ENCODE measurements at places on chromosomes 6 and 20. TPM values are rescaled to one million over a fixed set of nuclear protein-coding genes. Genes with fewer than 3 reads are reported as not detected.
A peak's percentile ranks its signal among the peaks of the same experiment; 100 is the strongest.

CASS4 gene
- 12.9 TPM for total RNA-seq

DNA sequence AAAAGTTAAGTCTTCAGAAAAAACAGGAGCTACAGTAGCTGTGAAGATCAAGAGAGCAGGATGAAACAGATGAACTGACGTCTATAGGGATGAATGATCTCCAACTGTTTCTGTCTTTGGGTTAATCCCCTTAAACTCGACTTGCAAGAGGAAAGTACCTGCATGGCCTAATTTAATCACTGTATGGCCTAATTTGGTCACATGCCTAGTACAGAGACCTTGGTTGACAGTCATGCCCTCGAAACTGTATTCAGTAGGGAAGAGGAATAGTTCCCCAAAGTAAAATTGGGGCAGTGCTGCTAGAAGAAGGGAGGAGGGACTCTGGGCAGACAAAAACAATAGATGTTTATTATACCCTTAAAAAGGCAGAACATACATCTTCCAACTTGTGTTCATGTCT lies 10.0 kb upstream of the SMAP1 start:
- H3K4me1 ChIP-seq: no peaks in the 10 kb centered on the region
- DNase-seq: no peak
- H3K27ac ChIP-seq: no peak overlapping the region

HLA-G gene
- 0.75 TPM for total RNA-seq

- no peak overlapping the region for H3K27ac ChIP-seq
- no peaks in the 10 kb centered on the region for H3K4me1 ChIP-seq
- H3K27me3 ChIP-seq: peaks cover 29% of the 10 kb centered on the region
- no peak for DNase-seq
Measured at GRCh38 chr6:14040042-14040441, 77.5 kb upstream of the CD83 start.

APOM gene
- 3.1 TPM for total RNA-seq

NRN1 gene
- 0.65 TPM for total RNA-seq

HCK gene
- 0.71 TPM for total RNA-seq

C6orf52 gene
- 1.2 TPM for total RNA-seq

SALL4 gene
- not detected for total RNA-seq

OVOL2 gene
- total RNA-seq: not detected

CGA gene
- not detected for total RNA-seq

- H3K27ac ChIP-seq: peak overlapping the region; percentile 96
- no peaks in the 10 kb centered on the region for H3K36me3 ChIP-seq
- DNase-seq: peak; percentile 27
- peak overlapping the region; percentile 92 for H3K4me3 ChIP-seq
Measured at GRCh38 chr6:35728683-35729678, 7.9 kb upstream of the ARMC12 start.

PRDM1 gene
- 0.94 TPM for total RNA-seq

PLG gene
- not detected for total RNA-seq

DNA sequence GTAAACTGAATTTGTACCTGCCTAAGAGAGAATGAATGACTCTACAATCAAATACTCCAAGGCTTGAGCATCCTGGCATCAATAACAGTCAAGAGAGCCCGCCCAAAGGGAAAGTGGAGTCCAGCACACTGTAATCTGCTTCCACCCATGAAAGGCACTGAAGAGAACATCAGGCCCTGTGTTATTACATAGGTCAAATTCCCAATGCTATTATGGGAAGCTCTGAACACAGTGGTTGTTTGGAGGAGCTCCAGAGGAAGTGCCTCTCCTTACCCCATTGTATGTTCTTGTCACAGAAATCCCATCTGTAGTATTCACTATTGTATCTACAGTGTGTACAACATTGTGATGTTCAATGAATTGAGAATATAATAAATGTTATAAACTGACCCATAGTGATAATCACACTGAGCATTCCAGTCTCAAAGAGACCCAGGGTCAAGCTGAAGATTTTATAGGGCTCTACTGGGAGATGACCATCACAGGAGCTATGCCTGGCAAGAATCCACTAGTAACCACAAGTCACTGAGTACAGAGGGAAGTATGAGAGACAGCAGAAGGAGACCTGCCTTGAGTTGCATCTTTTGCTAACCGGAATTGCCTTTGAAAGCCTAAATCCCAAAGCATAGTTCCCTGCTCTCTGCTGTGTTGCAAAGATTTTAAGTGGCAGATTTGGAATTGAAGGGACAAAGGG lies 446.7 kb downstream of the GJA1 start:
- H3K36me3 ChIP-seq: no peaks in the 10 kb centered on the region
- no peak overlapping the region for H3K27ac ChIP-seq
- H3K27me3 ChIP-seq: peaks cover 6% of the 10 kb centered on the region
- DNase-seq: no peak
- no peak overlapping the region for H3K4me3 ChIP-seq

DNA sequence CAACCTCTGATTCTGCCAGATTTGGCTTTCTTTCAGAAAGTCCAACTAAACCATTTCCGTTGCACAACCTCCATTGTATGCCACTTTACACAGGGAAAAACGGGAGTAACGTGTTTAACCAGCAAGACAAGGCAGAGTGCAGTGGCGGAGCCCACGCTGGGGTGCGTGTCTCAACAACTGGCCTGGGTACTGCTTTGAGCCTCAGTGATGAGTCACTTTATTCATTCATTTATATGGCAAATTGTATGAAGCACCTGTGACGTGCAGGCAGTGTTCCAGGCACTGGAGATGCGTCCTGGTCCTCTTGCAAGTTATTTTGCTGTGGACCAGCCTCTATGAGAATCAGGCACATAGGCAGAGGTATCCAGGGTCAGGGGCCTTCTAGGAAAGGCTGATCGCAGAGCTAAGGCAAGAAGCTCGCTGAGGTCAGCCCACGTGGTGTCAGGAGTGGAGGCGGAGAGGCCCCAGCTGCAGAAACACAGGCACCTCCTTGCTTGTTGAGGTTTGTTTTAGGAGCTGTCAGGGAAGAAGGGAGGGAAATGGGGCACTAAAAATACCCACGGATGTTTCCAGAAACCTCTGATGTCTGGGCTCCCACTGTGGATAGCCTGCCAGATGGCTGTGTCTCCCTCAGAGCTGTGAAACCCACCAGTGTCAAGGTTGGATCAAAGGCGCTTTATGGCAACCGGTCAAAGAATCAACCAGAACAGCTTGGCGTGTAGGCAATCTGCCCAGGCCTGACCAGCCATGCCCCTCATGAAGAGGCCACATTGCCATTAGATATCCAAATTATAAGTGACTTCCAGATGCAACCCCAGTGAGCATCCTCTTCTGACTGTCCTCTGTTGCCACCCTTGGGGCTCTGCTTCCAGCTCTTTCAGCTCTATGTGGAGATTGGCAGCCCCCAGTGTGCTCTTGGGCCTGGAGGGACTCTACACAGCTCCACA lies 157.2 kb downstream of the CD83 start:
- H3K27me3 ChIP-seq: no peaks in the 10 kb centered on the region
- peak overlapping the region; percentile 68 for H3K27ac ChIP-seq
- no peaks in the 10 kb centered on the region for H3K36me3 ChIP-seq
- H3K4me3 ChIP-seq: peak overlapping the region; percentile 63
- peaks cover 65% of the 10 kb centered on the region for H3K4me1 ChIP-seq

GRCh38 chr20:24211972-24212371 lies 223.4 kb upstream of the GGTLC1 start:
- no peak for DNase-seq
- no peak overlapping the region for H3K4me3 ChIP-seq
- peaks cover 2% of the 10 kb centered on the region for H3K36me3 ChIP-seq
- peaks cover 16% of the 10 kb centered on the region for H3K27me3 ChIP-seq
- H3K4me1 ChIP-seq: peaks cover 9% of the 10 kb centered on the region

GRCh38 chr20:50096237-50096636 lies 16.7 kb downstream of the UBE2V1 start:
- H3K27me3 ChIP-seq: no peaks in the 10 kb centered on the region
- H3K27ac ChIP-seq: no peak overlapping the region

DNA sequence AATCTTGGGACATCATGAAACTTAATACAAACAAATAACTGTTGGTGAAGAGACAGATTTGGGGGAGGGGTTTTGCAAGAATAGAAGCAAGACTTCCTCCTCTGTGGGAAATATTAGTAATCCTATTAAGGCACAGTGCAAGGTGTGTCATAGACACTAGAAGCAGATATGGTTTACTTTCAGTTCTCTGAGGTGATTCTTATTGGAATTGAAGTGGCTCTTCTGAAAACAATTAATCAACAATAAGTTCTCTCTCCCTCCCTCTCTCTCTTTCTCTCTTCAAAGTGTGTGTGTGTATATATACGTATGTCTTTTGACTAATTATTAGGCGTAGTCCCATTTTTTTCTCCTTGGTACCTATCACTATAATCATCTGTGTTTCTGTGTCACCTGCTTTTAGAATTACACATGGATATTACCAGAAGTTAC lies 99.8 kb downstream of the HIVEP2 start:
- no peaks in the 10 kb centered on the region for H3K27me3 ChIP-seq
- peaks cover 77% of the 10 kb centered on the region for H3K4me1 ChIP-seq
- no peaks in the 10 kb centered on the region for H3K36me3 ChIP-seq
- no peak for DNase-seq

DNA sequence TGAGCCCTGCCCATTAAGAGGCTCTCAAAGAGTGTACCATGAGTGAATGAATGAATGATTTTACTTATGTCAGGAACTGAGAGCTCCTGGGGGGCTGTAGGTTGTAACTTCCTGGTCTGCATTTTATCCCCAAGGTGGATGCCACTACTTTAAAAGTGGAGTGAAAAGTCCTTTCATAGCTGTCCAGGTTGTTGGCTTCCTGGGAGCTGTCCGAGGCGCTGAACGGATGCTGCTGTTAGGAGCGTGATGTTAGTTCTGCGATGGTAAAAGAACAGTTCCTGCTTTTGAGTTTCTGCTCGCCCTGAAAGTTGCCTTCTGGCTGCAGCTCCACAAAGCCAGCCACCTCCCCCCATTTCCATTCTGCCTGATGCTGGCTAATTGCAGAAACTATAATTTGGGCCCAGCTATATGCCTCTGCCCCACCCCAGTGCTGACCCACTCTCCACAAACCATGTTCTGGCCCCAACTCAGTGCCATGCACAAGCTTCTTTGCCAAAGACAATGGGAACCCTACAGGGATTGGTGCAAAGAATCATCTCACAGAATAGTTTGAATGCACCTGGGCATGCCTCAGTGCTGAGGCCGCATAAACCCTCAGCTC lies 330.9 kb upstream of the CDH4 start:
- peaks cover 1% of the 10 kb centered on the region for H3K27me3 ChIP-seq
- H3K4me1 ChIP-seq: no peaks in the 10 kb centered on the region
- no peak for DNase-seq
- H3K27ac ChIP-seq: no peak overlapping the region
- no peak overlapping the region for H3K4me3 ChIP-seq

GRCh38 chr20:57047281-57048026 lies 219.0 kb downstream of the BMP7 start:
- H3K36me3 ChIP-seq: no peaks in the 10 kb centered on the region
- H3K27me3 ChIP-seq: peaks cover 1% of the 10 kb centered on the region
- no peak overlapping the region for H3K4me3 ChIP-seq
- no peak overlapping the region for H3K27ac ChIP-seq
- no peak for DNase-seq

DNA sequence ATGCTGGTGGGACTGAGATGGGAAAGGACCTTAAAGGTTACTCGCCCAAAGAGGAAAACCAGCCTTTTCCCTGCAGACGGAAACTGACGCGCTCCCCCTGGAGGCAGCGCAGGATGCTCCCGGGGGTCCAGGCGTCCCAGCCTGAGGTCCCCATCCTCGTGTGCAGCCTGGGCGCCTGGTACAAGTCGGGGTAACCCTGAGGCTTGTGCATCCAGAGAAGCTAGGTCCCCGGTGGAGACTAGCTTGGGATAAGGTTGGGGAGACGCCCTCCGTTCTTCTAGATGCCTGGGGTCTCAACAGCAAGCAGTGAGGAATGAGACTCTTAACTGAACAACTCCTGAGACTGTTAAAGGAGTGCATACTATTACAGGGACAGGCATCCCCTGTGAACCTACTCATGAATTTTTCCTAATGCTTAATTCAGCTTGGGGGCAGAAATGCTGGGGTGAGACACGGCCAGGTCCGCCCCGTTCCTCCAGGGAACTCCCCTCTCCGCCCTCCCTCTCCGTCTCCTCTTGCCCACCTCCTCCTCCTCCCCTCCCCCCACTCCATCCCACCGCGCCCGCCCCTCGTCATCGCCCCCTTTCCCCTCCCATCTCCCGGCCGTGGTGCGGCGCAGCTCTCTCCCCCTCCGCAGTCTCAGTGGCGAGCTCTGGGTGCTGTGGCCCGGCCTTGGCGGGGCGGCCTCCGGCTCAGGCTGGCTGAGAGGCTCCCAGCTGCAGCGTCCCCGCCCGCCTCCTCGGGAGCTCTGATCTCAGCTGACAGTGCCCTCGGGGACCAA lies at the start of gene PRSS35:
Gene PRSS35, plus strand, starts transcription at position 634 of the 781 bp plus-strand sequence. CDS start 10,908 bp downstream, outside the sequence.
- DNase-seq: no peak
- peaks cover 3% of the 10 kb centered on the region for H3K4me1 ChIP-seq
- peaks cover 36% of the 10 kb centered on the region for H3K27me3 ChIP-seq
- peak within 1 kb of the TSS; percentile 43 for H3K4me3 ChIP-seq
- no peak within 1 kb of the TSS for H3K27ac ChIP-seq
- H3K36me3 ChIP-seq: no peaks in the 10 kb centered on the region

- no peaks in the 10 kb centered on the region for H3K4me1 ChIP-seq
- no peak overlapping the region for H3K4me3 ChIP-seq
- DNase-seq: no peak
- no peaks in the 10 kb centered on the region for H3K36me3 ChIP-seq
Measured at GRCh38 chr20:12999201-12999600, 9.6 kb upstream of the SPTLC3 start.

GRCh38 chr20:38812182-38812581 lies 6.7 kb downstream of the PPP1R16B start:
- no peak for DNase-seq
- no peak overlapping the region for H3K4me3 ChIP-seq
- H3K36me3 ChIP-seq: peaks cover 13% of the 10 kb centered on the region
- peaks cover 73% of the 10 kb centered on the region for H3K4me1 ChIP-seq

DNA sequence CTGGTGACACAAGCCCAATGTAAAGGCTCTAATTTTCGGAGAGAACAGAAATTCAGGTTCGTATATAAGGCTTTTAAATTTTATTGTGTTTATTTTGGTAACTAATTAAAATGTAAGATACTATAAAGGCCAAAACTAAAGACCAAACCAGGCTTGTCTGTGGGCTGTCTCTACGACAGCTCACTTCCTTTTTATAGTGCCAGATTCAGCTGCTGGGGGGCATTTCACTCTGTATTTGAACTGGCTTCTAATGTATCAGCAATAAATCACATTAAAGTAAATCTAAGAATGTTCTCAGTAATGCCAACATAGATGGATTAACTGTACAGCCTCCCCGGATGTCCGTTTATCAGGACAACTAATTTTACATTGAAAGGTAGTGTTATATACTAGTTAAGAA lies 31.1 kb upstream of the STXBP5 start:
- no peaks in the 10 kb centered on the region for H3K4me1 ChIP-seq
- no peak for DNase-seq
- no peak overlapping the region for H3K27ac ChIP-seq
- H3K4me3 ChIP-seq: no peak overlapping the region
- H3K27me3 ChIP-seq: no peaks in the 10 kb centered on the region
- no peaks in the 10 kb centered on the region for H3K36me3 ChIP-seq

GRCh38 chr20:13960525-13960924 lies 29.9 kb downstream of the SEL1L2 start:
- H3K36me3 ChIP-seq: no peaks in the 10 kb centered on the region
- no peak for DNase-seq
- no peak overlapping the region for H3K4me3 ChIP-seq
- no peak overlapping the region for H3K27ac ChIP-seq
- peaks cover 4% of the 10 kb centered on the region for H3K27me3 ChIP-seq

- H3K4me1 ChIP-seq: peaks cover 56% of the 10 kb centered on the region
- H3K4me3 ChIP-seq: peak overlapping the region; percentile 33
- DNase-seq: no peak
- H3K27ac ChIP-seq: peak overlapping the region; percentile 47
- peaks cover 1% of the 10 kb centered on the region for H3K27me3 ChIP-seq
Measured at GRCh38 chr20:8154638-8155037, 22.6 kb downstream of the PLCB1 start.

Measured in naive thymus-derived CD8-positive, alpha-beta T cell (primary cell).